ENCODE measurements at places on chromosomes 11 and 22.

GRCh38 chr22:35023692-35024363 is 42.1 kb upstream of the ISX start:
- DNase-seq = no peak

DNA sequence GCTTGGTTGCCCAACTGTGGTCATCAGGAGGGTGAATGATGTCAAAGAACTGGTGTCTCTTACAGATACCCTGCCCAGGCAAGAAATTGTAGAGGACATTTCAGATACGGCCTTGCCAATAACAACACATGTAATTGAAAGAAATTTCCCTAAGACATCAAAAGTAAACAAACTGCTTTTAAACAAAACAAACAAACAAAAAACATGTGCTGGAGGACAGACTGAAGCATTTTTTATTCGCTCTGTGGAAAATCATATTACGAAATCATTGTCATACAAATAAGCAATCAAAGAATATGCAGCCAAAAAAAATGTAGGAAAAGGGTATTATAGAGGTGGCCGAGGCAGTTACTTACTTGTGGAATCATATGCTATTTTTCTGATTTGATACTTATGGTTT is 52.1 kb upstream of the MYEOV start:
- no peak for DNase-seq

GRCh38 chr11:2348986-2349385 is 28.1 kb upstream of the CD81 start:
- no peak for DNase-seq

DNA sequence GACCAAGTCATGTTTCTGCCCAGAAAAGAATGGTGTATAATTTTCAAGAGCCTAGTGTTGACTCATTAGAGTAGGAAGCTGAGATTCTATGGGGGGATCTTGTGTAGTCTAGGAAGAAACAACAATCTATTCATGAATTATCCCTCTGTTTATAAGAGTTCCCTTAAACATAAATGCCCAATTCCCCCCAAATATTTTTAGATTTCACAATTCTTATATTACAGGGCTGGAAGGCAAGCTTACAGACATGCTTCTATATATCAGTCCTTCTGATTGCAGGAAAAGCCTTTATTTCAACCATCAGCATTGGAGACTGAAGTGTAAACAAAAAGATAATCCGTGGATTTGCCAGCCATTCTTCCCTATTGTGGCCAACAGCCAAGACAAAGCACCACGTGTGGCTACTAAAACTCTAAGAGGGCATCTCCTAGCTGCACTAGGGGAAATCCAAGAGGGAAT is 71.4 kb downstream of the NAT10 start:
- DNase-seq = no peak

DNA sequence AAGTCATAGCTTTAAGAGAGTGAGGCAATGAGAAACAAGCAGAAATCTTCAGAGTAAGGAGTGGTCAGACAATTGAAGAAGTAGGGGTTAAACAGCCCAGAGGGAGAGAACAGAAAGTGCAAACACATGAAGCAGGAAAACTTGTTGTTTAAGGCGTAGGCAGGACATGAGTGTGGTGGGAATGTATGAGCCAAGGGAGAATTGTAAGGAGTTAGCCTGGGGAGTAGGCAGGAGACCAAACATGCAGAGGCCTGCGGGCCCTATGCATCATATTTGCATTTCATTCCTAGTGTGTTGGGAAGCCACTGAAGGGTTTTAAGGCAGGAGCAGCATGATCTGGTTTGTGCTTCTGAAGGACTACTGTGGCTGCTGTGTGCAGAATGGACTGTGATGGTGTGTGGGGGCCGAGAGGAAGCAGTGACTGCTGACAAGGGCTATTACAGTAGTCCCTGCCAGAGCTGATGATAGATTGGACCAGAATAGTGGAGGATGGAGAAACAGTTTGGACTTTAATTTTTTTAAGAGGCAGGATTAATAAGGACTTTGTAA is 179.9 kb upstream of the C11orf87 start:
- no peak for DNase-seq

- no peak for DNase-seq
Observed at GRCh38 chr11:123452794-123453193, 22.7 kb downstream of the GRAMD1B start.

DNA sequence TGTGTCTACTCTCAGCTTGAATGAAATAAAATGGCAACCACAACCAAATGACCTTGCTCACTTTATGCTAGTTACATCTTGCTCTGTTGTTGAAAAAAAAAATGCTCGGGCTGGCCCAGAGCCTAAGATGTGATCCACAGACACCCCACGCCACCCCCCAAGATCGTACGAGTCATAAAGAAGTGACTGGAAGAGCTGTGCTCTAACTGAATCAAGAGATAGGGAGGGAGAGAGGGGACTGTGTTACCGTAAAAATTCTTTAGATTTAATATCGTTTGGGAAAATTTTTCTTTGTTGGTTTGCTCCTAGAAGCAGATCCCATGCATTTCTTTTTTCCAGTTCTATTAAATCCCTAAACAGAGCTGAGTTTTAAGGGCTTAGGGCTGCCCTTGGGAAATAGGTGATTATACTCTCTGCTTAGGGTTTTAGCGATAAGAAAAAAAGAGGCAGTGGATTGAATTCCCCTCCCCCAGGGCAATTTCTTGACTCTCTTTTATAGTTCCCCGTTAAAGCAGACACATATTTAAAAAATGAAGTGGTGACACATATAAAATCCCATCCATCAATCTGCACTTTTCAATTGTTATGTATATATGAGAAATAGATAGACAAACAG is 14.5 kb downstream of the MAML2 start:
- DNase-seq = no peak

DNA sequence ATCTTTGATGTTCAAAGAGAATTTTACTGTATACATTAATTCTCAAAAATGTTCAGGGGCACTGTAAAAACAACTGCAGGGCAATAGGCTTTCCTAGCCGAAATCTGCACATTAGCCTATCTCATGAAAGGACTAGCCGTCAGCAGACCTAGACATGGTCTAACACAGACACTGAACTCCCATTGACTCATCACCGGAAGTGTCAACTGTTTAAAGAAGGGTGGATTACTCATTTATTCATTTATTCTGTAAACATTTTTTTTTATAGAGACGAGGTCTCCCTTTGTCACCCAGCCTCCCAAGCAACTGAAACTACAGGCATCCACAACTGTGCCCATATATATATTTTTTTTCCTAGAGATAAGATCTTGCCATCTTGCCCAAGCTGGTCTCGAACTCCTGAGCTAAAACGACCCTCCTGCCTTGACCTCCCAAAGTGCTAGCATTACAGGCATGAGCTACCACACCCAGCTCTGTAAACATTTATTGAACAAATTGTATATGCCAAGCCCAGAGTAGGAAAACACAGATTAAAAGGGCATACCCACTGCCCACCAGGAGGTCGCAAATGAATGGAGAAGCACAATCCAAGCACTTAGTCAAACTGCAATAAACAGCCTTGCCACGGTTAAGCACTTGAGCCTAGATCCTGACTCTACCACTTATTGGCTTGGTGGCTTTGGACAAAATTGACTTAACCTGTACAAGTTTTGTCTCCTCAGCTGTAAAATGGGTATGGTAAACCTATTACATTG is 26.6 kb downstream of the RAB30 start:
- no peak for DNase-seq

DNA sequence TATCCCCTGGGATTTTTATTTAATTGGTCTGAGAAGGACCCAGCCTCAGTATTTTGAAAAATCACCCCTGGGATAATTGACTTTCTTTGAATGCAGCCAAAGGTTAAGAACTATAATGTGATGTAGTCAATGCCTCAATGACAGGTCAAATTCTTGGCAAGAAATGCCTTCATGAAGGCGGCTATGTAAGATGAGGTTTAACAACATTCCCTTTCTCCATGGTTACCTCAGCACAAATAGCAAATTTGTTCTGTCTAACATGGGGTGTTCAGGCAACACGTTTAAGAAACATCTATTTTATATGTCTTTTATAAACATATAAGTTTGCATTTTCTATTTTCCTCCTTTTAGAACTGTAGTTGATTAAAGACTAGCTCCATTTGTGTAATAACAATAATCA is 5.3 kb downstream of the SLN start:
- DNase-seq = no peak

DNA sequence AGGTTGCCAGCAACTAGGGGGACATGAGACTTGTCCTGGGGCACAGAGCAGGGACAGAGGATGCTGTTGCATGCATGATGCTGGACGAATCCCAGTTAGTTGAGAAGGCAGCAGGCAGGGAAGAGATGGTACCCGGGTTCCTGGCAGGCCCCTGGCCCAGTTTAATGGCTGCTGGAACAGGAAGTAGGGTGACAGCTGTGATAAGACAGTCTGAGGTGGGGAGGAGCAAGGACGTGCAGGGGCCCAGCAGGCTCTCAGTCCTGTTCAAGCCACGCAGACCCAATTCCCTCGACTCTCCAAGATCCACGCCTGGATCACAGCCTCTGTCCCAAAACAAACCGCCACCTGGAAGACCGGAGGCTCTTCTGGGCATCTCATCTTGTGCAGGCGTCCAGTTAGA is 32.0 kb downstream of the LRRC10B start:
- DNase-seq = no peak

GRCh38 chr11:119572481-119573424 is 149.8 kb upstream of the THY1 start:
- no peak for DNase-seq

GRCh38 chr11:68164437-68164836 is 43.2 kb upstream of the CHKA start:
- no peak for DNase-seq

DNA sequence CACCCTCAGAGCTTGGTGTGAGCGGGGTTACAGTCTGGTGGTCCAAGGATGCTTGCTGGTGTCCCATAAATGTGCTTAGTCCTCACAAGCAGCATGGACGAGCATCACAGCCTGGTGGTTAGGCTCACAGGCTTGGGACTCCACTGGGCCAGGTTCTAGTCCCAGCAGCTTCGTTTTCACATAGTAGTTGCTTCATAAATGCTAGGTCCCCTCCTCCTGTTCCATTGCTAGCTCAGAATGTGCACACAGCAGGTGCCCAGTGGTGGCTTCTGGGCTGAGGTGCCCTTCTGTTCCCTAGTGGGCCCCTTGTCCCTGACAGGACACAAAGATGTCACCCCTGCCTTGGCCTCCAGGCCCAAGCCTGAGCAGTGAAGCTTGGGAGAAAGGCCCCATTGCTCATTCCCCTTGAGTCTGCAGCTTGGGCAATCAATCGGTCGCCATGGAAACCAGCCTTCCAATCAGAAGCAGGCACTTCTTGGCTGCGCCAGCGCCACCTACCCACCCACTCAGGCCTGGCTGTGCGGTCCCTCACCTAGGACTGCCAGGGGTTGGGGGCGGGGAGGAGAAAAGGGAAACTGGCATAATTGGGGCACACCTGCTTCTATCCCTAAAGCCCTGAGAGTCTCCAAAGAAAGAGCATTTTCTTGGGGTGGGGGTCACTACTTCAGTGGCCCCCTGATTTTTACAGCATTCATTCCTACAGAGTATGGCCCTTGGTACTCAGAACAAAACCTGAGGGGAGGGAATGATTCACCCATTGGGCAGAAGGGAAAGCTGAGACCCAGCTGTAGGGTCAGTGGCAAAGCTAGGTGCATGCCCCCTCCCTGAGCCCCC is 48.1 kb downstream of the CYTH4 start:
- DNase-seq = no peak

DNA sequence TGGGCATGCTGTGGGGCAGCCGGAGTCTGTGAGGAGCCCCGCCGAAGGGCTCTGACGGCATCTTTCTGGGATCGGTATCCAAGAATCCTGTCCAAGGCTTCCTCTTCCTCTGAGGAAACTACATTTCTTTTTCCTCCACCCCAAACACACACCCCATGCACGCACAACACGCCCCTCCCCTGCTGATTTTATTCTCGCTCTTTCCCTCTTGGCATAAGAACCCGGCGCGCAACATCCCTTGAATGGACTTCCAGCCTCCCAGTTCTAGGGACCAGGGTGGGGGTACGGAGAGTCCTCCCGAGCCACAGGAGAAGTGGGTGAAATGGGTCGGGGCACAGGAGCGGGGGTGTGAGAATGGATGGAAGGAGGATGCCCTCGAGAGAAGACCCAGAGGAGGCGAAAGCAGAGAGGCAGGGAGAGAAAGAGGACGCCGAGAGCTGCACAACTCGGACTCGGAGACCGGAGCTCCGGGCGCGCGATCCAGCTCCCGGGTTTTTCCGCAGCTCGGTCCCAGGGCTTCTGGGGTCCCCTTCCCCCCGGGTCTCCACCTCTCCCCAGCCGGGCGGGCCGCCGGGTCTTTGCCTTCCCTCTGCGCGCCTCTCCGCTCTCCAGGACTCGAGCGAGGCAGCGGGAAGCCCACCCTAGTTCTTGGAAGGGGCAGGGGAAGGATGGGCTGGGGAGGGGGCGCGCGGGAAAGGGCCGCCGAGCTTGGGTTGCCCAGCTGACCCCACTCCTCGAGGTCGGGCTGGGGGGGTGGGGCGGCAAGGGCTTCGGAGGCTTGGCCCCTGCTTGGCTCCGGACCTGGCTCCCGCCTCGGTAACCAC is 1.5 kb upstream of the LARGE1 start:
- no peak for DNase-seq

GRCh38 chr11:3956038-3956437 is 100.6 kb downstream of the STIM1 start:
- DNase-seq = no peak

DNA sequence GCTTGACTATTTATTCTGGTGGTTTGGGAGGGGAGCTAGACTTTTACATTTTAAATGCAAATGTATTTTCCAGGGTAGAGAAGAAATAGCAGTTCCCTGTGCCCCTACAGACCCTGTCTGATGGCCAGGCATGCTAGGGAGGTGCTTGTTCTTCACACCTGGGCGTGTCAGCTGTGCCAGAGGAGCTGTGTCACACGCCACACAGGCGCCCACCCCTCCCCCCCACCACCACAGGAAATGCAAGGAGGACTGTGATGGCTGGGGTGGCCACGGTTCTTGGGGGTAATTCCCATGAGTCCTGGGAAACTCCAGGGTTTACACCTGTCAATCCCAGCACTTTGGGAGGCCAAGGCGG is 82.2 kb downstream of the FLI1 start:
- DNase-seq = no peak

DNA sequence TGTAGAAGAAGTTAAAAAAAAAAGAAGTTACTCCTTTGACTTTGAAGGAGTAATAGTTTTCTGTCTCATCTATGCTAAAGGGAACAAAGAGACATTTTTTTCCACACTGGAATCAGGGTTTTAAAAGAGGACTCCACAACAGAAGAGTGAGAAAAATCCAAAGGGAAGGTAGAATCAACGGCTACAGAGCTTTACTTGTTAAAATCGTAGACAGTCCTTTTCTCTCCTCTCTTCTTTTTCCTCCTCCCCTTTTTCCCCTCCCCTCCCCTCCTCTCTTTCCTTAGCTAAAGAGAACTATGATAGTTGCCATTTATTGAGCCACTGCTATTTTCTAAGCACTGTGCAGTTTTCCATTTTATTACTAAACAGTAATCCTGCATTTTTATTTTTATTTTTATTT is 29.2 kb downstream of the DDIAS start:
- no peak for DNase-seq

Measured in NCI-H187 (cell line).